Fibroblast of skin of scalp (primary cell): ENCODE measurements at places on chromosomes 5 and 9.

DNA sequence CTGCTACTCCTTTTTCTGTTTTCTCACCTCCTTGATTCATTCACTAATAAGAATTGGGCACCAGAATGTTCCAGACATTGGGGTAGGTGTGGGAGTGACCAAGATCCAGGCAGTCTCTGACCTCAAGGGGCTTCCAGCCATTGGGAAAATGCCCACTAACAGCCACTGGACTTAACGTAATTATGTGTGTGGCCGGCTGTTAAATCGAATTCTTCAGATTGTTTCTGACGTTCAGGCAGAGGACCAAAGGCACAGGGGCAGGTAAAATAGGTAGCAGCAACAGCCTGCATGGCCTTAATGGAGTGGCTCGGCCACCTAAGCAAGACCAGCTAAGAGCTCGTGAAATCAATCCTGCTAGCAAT, 48.4 kb upstream of the CKMT2 start:
- no peak for DNase-seq

DNA sequence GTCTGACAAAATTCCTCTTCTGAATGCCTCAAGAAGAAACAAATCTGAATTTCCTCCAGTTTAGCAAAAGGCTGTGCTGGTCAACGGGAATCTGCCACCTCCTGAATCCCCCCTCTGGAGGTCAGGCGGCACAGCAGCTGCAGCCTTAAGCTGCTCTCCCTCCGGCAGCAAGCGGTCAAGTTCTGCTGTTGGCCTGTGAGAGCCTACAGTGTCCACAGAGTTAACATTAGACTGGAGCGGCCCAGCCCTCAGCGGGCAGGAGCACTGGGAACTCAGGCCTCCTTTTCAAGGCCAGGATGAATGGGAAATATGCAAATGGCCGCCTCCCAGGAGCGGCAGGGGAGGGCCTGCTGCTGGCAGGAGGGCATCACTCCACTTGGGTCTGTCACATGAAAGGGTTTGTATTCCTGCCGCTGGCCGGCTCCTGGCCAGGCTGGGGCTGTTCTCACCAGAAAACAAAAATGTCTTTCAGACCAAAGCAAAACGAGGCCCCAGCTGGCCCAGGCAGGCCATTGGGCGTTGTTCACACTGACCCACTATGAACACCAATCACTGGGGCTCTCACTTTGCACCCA, 8.2 kb downstream of the ACSL6 start:
- no peak for DNase-seq

DNA sequence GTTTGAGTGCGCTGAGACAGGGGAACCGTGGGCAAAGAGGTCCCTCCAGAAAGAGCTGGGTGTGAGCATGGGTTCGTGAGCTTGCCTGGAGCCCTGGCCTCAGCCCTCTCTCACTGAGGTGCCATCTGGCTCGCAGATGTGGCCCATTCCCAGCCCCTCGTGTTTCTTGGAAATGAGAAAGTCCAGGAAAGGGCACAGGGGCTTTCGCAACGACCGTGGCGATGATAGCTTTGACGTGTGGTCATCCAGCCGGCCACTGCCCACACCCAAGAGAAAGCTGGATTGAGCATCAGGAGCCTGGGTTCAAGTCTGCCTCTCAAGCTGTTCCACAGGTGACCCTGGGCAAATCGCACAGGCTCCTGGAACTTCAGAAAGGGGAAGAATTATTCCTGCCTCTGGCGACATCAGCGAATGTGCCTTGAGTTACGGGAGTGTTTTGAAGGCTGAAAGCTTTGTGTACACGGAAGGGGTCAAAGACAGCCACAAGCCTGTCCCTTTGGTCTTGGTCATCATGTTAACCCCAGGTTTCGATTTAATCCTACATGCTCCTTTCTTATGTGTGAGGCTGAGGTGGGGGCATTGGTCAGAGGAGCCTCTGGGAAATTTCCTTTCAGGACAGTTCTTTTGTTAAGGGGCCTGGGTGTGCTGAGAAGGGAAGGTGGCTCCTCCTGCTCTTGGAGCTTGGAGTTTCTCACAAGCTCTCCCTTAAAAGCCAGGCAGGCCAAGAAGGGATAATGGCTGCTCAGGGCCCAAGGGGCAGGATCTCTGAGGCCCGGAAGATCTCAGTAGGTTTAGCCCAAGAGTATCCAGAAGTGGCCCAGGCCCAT, 41.7 kb upstream of the IL17B start:
- DNase-seq, result peak; percentile 33

DNA sequence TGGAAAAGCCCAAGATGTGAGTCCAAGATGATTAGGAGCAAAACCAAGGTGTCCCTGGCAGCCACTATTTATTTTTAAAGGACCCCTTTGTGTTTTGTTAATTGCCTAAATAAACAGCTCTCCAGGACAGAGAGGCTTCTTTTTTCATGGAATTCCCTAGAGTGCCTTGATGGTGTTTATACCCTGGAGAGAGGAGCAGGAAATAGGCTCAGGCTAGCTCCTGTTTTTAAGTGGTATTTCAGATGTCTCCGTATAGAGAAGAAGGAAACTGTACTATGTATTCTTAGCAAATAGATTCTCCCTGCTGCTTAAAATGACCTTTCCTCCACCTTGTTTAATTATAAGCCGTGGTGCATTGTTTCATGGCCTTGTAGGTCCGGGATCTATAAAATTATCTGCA, 292.4 kb downstream of the CD180 start:
- no peak for DNase-seq

- no peak for DNase-seq
Measured at GRCh38 chr5:147835386-147835798, 3.9 kb upstream of the SPINK1 start.

GRCh38 chr5:149001162-149001561, 61.7 kb downstream of the SH3TC2 start:
- DNase-seq, result no peak

- no peak for DNase-seq
Measured at GRCh38 chr9:30995956-30996738, 1388.3 kb upstream of the ACO1 start.
